ENCODE measurements at places on chromosomes 7 and 10.

- DNase-seq = no peak
Observed at GRCh38 chr10:3806603-3807002, 21.6 kb upstream of the KLF6 start.

DNA sequence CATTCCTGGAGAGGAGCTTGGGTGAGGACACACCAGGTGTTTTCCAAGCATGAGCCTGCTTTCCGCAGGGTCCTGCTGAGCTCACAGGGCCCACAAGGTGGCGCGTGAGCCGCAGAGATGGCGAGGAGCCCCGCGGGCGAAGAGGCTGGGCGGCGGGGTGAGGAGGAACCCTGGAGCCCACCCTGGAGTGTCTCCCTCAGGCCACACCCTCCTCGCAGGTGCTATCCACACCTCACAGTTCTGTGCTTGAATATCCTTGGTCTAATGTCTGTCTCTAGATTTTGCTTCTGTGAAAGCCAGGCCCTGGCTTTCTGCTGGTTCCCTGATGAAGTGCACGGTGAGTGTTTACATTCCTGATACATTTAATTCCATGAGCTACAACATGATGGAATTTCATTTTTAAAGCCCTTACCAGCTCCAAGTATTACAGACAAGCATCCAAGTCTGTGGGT is 433.6 kb downstream of the ACTR3B start:
- DNase-seq = no peak

DNA sequence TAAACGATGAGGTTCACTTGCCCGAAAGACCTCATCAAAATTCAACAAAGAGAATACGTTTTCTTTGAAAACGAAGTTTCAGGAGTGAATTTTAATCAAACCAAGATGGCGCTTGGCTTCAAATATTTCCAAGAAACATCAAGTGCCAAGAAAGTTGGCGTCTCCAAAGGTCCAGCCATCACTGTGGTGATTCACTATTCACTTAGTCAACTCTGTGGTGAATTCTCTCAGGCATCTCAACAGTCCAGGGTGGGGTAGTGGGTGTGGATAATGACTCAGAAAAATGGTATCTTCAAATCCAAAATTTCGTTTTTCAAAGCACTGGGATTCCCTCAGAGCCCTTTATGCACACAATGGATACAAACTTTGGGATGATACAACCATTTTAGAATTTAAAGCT is 133.1 kb downstream of the SVIL start:
- DNase-seq = no peak

GRCh38 chr7:9507290-9507689 is 1073.9 kb downstream of the NXPH1 start:
- DNase-seq = no peak

- DNase-seq = no peak
Observed at GRCh38 chr7:42385912-42386311, 148.9 kb upstream of the GLI3 start.

GRCh38 chr10:61618388-61618961 is 44.3 kb upstream of the CABCOCO1 start:
- DNase-seq = no peak

DNA sequence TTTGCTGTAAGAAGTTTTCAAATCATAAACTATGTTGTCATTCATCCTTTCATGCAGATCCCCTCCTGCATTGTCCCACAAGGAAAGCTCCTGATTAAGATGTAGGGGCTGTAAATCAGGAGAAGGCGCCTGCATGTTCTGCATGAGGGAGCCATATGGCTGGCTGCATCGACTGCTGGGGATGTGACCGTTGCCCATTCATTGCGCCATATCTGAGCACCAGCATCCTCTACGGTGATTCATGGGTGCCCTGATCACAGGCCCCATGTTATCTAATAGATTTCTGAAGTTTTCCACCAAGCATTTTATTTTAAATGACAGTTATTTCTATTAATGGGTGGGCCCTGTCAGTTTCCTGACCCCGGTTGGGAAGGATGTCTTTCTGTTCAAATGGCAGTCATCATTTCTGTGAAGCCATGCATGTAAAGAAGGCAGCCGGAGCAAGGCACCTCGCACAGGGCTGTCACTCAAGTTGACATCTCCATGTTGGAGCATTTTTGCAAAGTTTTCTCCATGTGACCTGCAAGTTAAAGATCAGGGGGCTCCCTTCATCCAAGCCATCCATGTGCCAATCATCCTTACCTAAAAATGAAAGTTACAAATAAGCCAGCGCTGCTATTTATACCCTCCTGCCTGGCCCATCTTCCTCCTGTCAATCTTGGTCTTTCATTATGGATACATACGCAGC is 128.8 kb downstream of the TEX36 start:
- DNase-seq = no peak

GRCh38 chr10:61933859-61934555 is 32.5 kb downstream of the ARID5B start:
- peak; percentile 54 for DNase-seq

DNA sequence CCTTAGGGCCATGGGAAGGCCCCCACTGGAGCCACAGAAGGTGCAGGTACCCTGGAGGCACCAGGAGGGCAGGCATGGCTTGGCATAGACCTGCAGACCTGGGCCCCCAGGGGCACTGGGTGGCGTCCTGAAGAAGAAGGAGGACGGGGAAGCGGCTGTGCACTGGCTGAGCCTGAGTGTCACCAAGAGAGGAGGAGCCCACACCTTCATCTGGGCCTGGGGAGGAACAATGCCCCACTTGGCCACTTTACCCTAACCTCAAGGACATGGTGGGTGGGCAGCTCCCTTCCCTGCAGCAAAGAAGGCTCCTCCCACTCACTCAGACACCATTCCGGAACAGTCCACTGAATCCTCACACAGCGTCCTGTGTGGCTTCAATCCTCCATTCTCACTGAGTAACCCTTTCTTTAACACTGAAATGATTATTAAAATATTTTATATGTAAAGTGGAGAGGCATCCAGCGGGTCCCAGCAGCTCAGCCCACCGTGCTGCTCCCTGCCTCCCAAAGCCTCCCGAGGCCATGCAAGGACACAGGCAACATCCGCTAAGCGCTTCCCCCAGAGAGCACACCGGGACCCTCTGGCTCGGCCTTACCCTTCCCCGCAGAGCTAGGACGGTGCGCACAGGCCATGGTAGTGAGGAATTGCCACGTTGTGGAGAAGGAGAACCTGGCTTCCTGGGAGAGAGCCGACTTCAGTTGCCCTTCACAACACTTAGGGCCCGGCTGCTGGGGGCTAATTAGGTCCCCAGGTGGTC is 516.7 kb upstream of the MGMT start:
- no peak for DNase-seq

DNA sequence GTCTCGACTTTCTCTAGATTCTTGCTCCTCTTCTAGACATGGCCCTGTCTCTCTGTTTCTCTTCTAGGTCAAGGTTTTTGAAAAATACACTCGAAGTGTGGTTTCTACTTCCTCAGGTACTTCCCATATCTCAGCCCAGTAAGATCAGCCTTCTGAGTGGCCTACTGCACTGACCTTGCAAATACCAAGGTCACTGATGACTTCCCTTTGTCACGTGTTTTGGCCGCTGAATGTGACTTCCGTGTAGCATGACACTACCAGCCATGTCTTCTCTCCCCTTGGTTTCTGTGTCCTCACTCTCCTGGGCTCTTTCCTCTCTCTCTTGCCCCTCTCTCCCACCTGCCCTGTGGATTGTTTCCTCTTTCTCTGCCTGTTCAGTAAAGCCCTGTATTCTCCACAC is 7.9 kb upstream of the WIPF3 start:
- DNase-seq = no peak

GRCh38 chr7:34445653-34446052 is 212.4 kb upstream of the NPSR1 start:
- no peak for DNase-seq

DNA sequence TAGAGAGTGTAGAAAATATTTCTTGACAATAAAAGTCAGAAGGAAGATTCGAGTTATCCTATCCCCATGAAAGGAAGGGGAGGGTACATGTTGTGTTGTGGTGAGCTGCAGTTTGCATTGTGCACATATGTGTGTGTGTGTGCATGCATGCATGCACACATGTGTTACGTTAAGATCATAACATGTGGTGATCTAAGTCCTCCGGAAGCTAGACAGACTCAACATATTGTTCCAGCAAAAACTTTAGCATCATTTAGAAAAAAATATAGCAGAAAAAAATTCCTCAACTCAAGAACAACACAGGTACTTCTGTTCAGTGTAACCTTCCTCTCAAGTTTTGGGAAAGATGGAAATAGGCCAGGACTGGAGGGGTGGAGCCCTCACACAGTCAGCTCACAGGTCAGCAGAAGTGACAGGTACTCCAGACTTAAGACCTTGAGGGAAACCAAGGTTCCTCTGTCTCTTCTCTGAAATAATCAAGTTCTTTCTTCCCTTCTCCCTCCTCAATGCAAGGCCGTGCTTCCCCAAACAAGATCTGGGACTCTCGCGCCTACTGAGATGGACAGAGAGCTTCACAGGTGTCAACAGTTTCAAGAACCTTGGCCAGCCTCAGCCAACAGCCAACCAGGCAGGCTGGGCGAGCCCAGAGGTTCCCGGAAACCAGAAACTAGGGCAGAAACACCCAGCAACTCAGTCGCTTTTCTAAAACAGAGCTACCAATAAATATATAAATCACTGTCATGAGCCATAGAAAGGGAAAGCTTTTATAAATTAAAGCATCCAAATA is 205.2 kb downstream of the FAM107B start:
- peak; percentile 65 for DNase-seq

GRCh38 chr10:60943316-60944057 is 498 bp downstream of the RHOBTB1 start:
- peak; percentile 12 for DNase-seq

GRCh38 chr7:136947347-136947746 is 78.9 kb downstream of the CHRM2 start:
- DNase-seq = no peak

Measured in CD4-positive, alpha-beta T cell (primary cell).